Stomach (tissue), 19 donors: ENCODE measurements at places on chromosomes 2 and 18. TPM values are rescaled to one million over a fixed set of nuclear protein-coding genes. Genes with fewer than 3 reads are reported as not detected.
A peak's percentile ranks its signal among the peaks of the same experiment; 100 is the strongest.

The NT5DC4 gene
- not detected for total RNA-seq

The NOSTRIN gene
- 20.9 TPM for total RNA-seq

DNA sequence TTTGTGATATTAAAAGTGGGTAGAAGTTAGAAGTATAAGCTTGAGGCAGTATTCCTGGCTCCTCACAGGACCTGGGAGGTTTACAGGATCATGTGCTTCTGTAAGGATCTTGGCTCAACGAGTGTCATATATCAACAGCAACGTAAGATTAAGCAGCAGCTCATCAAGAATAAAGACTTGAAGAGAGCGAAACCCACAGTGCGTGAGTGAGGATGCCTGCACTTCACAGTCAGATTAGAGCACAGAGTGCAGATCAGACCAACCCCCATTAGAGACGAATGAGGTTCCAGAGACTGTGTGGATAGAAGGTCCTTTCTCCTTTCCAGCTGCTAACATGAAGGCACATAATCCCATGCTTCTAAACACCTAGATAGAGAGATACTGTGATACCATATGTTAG is 1656.7 kb upstream of the NXPH2 start:
- no peak for DNase-seq

DNA sequence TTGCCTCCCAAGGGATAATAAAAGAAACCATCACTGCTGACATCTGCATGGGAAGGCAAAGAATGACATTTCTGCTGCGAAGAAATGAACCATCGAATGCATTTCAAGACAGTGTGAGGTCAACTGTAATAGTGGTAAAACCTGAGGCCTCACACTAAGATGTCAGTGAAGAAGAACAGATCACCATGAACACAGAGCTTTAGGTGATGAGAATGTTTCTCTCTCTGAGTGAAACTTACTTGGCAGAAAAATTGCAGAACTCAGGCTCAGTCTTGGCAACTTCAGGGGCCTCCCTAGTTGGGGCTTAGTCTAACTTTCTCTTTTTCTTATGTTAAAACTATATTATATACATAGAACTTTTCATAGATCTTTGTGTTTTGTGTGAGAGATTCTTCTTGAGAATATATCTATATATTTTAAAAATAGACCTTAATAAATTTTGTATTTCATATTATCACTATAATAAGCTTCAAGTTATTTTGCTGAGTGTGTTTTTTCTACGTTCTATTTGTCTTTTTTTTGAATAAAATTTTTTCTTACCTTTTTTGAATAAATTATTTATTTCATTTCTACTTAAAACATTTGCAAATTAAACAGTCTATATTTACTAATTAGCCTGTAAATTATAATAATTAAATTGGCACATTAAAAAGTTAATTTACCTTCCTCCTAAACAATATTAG is 427.5 kb upstream of the TRIB2 start:
- DNase-seq, result no peak

DNA sequence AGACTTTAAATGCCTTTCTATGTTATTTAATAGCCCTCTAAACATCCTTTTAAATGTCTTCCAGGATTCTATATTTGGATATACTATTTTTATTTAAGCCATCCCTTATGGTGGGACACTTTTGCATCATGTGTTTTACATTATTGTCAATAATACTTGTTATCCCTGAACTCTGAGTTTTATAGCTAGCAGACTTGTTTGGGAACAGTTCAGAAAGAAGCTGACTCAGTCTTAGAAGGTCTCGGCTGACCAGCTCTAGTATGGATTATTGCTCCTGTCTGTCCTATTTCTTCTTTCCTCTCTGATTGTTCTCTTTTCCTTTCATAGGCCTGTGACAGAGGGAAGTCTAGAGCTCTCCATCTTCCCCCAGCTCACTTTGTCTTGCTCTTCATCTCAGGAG is 77.3 kb upstream of the CXCR4 start:
- DNase-seq, result no peak

The ARHGEF4 gene
- total RNA-seq, result 7.7 TPM

DNA sequence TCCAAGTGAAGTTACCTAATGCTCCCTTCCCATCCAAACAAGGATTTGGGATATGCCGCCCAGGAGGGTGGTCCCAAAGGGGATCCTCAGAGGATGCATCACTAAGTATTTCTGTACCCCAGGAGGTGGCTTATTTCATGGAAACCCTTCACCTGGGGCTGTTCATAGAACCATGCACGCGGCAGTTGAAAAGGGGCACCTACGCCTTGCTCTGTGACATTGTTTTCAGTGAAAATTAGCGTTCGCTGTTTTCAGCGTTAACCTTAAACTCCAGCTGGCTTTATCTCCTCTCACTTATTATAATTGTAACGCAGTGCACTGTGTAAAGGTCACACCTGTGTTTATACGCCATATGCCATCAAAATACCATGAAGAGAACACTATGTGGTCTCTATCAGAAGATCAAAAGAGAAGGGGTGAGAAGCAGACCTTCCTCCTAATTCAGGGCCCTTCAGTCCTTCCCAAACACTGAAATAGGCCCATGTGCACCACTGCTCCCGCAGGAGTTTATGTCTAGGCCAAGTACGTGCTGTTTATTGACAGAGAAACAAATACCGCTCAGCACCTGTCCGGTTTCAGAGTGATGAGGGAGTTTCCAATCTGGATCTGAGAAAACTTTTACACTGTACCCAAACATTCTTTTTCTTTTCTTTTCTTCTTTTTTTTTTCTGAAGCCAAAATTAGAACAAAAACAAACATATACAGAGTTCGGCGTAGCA is 162.1 kb downstream of the BCL2 start:
- DNase-seq, result no peak

The RTP5 gene
- not detected for total RNA-seq

DNA sequence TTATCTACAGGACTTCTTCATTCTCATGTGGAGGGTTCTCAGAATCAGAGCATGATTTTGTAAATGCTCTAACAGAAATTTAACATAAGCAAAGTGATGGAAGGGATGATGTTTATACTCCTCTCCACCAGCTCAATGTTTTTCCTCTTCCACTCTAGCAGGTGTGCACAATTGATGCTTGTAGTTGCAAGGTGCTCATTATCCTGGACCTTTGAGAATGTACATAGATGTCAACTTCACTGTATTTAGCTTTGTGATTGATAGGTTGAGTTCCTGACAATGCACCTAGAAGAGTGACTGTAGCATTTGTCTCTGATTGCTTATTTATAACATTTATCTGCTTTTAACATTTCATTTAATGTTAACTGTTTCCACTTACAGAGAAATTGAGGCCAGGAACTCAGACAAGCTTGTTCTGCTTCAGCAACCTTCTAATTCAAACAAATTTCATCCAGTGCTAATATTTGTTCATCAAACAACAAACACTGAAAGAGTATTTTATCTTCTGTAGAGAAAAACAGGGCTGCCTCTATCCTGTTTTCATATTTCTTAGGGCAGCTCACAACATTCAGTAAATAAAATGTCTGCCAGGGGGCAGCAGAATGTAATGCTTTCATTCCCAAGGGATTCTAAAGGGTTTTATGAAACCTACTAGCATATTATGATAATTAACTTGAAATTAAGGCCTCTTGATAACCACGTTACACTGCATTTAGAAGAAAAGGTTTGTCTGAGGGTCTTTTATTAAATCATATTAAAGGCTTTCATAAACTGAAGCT is 127.9 kb upstream of the NOL4 start:
- DNase-seq, result no peak

GRCh38 chr18:51498085-51498855 is 300.8 kb upstream of the MEX3C start:
- no peak for DNase-seq

- DNase-seq, result no peak
Measured at GRCh38 chr2:109226128-109226527, 97.1 kb downstream of the SH3RF3 start.

The GRHL1 gene
- 4.5 TPM for total RNA-seq

DNA sequence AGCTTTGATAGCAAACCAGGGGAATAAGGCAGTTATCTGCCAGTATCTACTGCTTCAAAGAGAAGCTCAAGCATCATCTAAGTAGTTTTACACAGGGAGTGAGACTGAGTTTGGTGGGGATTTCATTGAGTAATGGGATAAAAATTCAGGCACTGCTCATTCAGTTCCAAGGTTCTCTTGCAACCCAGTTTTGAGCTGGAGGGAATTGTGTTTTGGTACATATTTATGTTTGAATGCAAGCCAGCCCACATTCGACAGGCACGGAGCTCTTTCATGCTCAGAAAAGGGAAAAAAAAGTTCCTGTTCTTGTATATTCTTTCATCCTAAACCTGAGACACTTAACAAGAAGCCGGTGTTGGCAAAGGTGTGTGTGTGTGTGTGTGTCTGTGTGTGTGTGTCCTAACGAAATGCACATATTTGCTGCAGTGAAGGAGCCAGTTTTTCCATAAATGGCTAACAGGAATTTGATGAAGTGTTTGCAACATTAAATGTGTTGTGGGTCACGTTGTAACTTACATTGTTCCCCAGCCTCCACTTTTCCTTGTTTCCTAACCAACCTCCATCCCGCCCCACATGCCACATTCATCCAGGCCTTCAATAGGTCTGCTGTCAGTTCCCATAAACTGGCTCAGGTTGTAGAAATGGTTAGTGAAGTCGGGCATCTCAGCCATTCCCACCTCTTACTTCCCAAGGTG is 311.1 kb downstream of the TXNL1 start:
- peak; percentile 17 for DNase-seq

The AQP12A gene
- total RNA-seq, result not detected

- DNase-seq, result no peak
Measured at GRCh38 chr2:120251078-120251477, 1.6 kb upstream of the RALB start.

DNA sequence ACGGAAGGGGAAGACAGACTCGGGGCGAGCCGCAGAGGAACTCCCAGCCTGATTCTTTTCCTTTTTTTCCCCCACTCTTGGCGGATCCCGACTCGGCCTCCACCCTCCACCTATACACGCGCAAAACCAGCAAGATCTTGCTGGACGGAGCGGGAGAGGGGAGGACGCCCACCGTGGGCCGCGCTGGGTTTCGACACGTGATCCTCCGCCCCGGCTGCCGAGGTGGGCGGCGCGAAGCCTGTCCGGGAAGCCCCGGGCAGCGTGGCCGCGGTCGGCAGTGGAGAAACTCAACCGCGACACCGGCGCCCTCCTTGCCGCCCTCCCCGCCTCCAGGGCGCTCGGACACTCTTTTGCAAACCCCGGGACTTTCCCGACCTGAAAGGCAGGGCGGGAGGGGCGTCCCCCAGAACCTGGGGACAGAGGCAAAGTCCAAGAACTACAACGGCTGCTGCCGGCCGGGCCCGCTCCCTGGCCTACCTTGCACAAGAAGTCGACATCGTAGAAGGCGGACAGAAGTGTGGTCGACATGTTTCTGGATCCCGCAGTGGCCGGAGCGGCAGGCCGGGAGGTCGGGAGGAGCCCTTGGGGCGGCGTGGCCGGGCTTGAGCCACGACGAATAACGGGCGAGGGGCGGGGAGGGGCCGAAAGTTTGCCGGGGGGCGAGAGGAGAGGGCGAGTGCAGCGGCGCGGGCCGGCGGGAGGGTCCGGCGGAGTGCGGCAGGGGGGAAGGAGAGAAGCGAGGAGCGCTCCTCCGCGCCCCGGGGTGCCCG is 433 bp downstream of the ZFP36L2 start:
- DNase-seq, result peak; percentile 89
